GM06990 (cell line): ENCODE measurements at places on chromosomes 3 and 15.

DNA sequence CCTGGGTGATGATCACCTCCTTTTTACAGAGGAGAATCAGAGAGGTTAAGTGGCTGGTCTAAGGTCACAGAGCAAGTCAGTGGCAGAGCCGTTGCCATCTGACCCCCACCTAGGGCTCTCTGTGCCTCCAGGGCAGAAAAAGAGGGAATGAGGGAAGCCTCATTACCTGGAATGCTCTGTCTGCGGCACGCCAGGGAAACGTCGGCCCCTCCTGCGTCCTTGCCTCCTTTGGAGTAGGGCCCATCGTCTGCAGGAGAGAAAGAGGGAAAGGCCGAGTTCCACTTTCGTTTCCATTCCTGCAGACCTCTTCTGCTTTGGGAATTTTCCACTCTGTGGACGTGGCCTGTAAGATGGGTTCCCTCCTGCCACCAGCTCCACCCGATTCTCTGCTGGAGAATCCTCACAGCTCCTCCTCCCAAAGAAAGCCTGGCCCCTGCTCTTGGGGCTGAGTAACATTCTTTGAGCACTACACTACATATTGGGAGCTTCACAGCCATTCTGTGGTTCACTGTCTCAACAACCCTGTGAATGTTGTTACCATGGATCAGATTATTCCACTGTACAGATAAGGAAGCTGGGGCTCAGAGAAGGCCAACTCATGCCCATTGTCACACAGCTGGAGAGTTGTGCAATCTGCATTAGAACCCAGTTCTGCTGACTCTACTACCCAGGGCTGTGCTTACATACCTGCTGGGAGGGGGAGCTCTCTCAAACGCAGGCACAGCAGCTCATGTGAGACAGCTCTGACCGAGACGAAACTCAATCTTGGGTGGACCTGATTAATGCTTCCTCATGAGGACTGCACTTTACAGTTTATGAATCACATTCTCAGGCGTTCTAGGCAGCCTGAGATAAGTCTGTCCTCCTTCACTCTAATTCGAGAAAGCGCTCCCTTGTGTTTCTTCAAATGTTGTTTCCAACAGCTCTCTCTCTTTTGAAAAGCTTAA, 14.2 kb downstream of the GRIP2 start:
- no peak for DNase-seq

DNA sequence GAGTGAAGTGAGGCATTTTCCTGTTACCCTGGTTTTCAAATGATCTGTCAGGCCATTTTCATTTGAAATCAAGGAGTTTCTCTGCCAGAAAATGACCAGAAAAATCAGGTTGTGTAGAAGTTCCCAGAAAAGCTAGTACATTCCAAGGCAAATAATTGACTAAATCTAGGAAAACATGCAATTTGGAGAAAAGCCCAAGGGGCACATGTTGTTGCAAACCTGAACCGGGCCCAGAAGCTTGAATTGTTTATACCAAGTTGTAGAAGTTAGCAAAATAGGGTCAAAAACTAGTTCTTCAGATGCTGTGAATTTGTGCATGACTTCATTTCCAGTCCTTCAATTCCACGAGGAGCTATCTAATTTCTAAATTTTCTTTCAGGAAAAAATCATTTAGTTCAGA, 31.0 kb downstream of the TRIM42 start:
- no peak for DNase-seq

DNA sequence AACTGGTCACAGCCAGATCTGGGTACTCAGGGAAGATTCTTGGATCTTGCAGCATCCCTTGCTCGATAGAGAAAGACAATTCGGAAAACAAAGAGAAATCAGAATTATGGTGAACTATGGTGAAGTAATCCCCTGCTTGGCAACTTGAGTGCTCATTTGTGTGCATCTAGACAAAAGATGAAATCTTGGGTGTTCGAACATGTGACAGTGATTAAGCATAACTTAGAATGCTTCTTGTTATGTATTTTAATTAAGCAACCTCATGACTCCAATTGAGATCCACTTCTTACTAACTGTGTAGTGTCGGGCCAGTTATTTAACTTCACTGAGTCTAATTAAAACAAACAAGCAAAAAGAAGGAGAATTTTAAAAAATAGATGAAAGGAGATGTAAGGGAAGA, 56.5 kb downstream of the ZNF385D start:
- DNase-seq = no peak

DNA sequence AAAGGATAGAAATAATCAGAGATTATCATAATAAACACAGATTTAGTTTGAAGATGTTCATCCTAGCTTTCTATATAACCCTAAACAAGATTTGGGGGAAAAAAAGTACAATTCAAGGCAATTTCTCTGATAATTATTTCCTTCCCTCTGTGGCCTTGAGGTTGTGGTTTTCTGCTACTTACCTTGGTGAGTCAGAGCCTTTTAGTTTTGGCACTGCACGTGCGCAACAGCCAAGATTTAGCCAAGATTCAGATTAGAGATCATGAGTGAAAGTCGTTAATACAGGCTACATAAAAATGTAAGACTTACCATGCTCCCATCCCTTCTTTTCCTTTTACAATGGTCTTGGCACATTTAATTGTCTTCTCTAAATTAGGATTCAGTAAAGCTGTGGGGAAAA, 6.7 kb downstream of the LYZL4 start:
- DNase-seq = no peak

DNA sequence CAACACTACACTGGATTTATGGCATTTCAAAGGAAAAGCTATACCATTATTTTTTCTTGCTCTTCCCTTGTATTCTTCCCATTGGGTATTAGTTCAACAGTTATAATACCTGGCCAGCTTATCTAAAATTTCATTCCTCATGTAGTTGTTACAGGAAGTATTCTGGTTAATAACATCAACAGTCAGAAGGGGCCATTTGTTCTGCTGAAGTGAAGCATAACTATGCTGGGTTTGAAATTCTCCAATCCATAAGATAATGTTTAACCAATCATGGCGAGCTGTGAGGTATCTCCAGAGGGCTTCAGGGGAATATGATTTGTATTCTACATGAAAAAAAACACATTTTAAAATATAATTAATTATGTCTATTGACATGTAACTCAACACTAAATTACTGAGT, 43.4 kb downstream of the SPG11 start:
- no peak for DNase-seq

DNA sequence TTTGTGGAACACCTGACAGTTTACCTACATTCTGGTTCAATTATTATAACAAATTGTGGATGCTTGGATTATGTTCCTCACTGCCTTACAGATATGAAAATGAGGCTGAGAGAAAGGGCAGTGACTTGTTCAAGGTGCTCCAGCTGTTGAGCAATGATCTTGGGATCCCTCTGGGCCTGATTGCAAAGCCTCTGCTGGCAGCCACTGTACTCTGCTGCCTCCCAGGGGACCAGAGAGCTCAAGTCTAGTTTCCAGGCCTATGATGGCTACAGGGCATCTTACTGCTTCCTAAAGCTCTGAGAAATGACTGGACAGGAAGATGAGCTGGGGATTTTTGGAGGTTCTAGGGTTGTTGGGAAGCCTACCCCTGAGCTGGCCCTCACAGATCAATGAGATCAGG, 2.3 kb upstream of the SHC4 start:
- DNase-seq = no peak

DNA sequence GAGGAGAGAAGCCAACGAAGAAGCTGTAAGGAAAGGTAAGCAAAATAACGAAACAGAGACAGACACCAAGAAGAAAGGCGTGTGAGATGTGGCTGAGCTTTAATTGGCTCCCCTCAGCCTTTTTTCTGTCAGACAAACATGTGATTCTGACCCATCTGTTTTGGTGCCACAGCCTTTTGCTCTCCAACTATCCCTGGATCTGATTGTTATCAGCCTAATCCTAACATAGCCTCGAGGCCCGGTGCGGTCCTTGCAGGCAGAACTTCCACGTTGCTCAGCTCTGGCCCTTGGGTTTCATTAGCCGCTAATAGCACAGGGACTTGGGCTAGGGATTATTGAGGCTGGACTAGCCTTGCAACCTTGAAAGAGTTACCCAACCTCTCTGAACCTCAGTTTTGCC, 57.9 kb upstream of the CACNA2D3 start:
- DNase-seq = no peak

- DNase-seq = no peak
Observed at GRCh38 chr3:1235526-1236120, 142.8 kb downstream of the CNTN6 start.

- DNase-seq = no peak
Observed at GRCh38 chr15:47769166-47769565, 51.9 kb downstream of the SEMA6D start.

GRCh38 chr15:47587940-47588802, 129.1 kb upstream of the SEMA6D start:
- no peak for DNase-seq

DNA sequence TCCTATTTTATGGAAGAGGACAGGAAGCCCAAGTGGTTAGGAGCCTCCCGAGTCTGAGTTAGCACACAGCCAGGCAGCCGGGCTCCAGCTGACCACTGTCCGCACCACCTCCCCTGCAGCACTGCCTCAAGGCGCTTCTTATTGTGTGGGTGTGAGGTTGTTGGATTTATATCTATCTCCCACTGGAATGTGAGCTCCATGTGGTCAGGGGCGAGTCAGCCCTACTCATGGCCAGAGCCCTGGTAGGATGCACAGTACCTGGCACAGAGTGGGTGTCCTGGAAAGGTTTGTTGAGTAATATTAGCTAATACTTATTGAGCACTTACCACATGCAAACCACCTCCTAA, 9.7 kb upstream of the FBLN2 start:
- DNase-seq = no peak

- DNase-seq = no peak
Observed at GRCh38 chr3:176401211-176401610, 796.1 kb downstream of the TBL1XR1 start.

DNA sequence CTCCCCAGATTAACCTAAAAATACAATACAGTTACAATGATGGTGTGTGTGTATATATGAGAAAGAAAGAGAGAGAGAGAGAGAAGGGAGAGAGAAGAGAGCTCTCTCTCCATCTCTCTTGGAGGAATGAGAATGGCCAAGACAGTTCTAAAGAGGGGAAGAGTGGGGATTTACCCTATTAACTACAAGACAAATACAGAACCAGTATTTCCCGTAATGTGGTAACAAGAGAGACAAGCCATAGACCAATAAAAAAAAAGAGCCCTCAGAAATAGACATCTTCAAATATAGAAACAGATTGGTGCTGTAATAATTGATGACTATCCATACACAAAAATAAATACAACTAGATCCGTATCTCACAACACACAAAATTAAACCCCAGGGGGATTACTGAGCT, 87.0 kb downstream of the NSMCE3 start:
- DNase-seq = no peak

- DNase-seq = no peak
Observed at GRCh38 chr15:29454506-29454905, 184.9 kb upstream of the NSMCE3 start.

DNA sequence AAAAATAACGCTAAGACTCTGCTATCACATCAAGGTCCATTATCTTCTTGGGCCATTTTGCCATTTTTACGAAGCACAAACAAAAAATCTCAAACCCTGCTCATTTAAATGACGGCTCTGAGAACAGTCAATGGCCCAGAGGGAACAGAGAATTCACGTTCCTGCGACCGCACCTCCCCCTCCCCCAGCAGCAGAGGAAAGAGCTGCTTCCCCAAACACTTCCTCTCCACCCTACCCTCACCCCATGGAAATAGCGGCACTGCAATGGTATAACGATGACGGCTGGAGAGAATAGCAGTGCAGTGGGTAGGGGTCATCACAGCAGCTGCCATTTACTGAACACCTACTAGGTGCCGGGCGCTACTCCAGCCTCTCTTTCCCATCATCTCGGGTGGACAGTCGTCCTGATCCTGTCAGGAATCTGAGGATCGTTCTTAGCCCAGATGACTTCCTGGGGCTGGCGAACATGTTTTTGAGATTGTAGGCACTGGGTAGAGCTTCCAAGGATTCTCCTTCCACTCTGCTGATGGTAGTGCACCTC, 113.3 kb downstream of the IQSEC1 start:
- DNase-seq = no peak

DNA sequence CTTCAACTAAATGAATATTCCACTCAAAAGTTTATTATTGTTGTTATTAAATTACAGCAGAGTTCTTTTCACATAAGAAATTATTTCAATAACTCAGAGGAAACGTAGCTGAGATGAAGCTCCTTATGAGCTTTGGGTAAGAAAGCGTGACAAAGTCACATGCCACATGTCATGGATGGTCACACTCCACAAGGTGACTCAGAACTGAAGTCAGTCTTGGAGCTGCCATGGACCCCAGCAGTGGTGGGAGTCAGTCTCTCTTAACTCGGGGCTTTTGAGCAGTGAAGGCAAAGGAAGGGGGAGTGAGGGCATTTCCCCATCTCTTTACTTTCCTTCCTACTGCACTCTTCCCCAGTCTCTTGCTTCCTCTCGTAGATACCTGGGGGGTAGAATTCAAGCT, 87.5 kb upstream of the FAM3D start:
- DNase-seq = no peak

GRCh38 chr15:63623232-63623969, 26.2 kb downstream of the FBXL22 start:
- no peak for DNase-seq

DNA sequence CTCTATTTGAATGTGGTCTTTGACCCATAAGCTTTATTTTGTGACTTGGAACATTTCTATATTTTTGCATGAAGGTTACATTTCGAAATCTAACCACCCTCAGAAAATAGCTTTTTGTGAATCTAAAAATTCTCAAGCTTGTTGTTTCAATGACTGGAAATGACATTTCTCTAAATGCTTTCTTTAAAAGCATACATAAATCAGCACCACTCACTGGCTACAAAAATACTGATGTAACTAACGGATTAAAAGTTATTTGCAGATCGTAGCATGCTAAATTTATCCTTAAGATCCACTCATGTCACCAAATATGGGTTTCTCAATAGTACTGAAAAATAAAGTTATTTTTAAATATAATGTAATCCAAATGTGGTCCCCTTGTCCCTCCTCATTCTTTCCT, 55.2 kb upstream of the ACAN start:
- DNase-seq = no peak

DNA sequence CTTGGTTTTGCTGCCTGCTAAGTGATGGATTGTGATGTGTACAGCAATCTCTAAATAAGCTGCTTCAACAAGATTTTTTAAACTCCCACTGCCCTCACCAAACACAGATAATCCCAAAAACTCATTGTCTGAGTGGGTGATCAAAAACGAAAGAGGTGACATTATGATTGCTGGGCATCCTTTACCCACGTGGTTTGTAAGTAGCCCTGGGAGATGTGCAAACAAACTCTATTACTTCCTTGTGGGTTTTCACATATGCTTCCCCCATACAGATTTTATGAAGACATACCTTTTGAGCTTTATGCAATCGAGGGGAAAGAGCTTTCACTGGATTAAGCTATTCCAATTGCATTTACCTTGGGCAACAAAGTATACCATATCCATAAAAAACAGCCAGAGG, 1000.4 kb downstream of the FHIT start:
- DNase-seq = no peak

DNA sequence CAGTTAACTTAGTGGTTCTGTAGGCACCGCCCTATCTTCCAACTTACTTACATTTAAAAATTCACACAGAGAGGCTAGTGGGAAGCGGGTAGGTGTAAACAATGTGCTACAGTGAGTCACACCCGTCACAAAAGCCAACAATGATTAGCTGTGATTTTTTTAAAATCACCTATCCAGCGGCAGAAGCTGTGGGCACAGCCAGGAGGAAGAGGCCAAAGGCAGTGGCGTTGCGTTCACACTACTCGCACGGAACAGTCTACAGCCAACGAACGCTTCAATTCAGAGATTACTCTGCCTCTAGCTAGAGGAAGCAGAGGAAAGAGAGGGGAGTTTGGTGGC, 2.5 kb upstream of the NLGN1 start:
- DNase-seq = no peak
